ENCODE measurements at places on chromosomes 13 and 19.

GRCh38 chr19:3604227-3604986 is 2.3 kb downstream of the TBXA2R start:
- no peak for DNase-seq

- DNase-seq: no peak
Observed at GRCh38 chr13:22262001-22262885, 591.4 kb downstream of the FGF9 start.

GRCh38 chr13:37878496-37878895 is 8.9 kb upstream of the TRPC4 start:
- no peak for DNase-seq

- DNase-seq: no peak
Observed at GRCh38 chr13:113950451-113951245, 23.2 kb downstream of the C13orf46 start.

DNA sequence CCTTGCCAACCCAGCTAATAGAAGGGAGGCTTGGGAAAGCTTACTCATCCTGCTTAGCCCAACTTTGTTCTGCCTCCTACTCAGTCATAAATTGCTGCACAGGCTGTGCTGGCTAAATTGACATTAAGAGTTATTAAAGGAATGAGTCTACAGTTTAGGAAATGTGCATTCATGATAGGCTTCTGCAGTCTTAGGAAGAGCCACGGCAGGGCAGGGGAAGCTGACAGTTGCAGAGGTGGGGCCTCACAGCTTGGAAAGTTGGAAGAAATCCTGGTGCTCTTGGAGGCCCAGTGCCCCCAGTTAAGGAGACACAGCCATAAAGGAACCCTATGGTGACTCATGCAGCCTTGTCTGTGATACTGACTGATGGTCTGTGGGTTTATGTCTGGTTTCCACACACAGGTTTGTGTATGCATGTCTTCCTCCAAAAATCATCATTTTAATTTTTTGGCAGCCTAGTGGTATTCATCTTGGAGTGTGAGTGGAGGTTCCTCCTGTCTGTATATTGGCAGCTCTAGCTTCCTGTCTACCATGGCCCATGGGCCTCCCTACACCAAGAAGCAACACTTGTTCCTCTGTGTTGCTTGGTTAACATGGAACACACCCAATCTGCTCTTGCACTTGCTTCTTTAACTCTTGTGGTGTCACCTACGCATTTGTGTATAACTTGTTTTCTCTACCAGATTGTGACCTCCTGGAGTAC is 135.0 kb upstream of the KL start:
- DNase-seq: no peak

DNA sequence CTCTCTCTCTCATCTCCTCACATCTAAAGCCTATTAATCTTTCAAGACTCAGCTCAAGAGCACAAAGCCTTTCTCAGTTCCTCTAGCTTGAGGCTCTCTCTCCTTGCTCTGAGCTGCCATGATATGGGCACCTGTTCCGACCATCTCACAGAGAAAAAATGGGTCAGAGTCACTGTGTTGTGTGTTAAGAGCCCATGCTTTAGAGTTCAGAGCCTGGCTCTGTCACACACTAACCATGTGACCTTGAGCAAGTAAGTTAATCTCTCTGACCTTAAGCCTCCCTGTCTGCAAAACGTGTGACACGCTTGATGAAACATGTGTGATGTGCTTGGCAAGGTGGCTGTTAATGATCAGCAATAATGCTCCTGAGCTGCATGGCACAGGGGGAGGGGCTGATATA is 245.2 kb downstream of the DLEU7 start:
- DNase-seq: no peak

DNA sequence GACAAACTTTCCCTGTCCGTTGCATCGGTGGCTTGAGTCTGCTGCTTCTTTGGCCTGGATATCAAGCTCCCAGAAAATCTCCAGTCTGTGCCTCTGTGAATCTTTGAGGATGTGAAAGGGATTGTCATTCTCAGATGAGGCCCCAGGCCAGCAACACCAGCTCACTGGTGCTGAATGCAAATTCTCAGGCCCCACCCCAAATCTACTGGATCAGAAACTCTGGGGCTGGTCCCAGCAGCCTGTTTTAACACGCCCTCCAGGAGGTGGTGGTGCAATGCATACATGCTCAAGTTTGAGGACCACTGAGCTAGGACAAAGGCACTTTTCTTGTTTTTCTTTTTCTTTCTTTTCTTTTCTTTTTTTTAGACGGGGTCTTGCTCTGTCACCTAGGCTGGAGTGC is 23.6 kb downstream of the TNFSF11 start:
- DNase-seq: no peak
